ENCODE measurements at places on chromosomes 3 and 15.
A peak's percentile ranks its signal among the peaks of the same experiment; 100 is the strongest.

GRCh38 chr3:30516238-30516637 is 90.2 kb upstream of the TGFBR2 start:
- DNase-seq, result peak; percentile 86

DNA sequence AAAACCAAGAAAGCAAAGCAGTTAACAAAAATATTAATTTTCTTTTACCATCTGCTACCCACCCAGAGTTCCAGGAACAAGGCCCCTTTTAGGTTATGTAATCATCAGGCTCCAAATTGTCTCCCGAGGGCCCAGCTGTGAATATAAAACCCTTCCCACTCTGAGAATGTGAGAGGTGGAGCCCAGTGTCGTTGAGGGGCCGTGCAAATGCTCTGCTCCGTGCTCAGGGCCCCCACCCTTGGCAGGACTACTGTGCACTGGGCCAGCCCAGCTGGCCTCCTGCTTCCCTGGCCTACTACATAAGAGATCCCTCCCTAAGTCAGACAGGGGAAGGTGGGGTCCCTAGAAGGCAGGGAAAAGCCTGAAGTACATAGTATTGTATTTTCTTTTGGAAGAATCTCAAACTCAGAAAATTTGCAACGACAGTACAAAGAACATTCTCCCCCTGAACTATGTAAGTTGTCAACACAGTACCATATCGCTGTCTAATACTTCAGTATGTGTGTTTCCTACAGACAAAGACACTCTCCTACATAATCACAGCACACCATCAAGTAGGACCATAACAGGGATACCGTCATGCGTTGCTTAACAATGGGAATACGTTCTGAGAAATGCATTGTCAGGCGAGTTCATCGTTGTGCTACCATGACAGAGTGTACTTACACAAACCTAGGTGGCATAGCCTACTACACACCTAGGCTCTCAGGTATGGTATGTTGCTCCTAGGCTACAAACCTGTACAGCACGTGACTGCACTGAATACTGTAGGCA is 4.4 kb upstream of the CLEC3B start:
- DNase-seq, result no peak

DNA sequence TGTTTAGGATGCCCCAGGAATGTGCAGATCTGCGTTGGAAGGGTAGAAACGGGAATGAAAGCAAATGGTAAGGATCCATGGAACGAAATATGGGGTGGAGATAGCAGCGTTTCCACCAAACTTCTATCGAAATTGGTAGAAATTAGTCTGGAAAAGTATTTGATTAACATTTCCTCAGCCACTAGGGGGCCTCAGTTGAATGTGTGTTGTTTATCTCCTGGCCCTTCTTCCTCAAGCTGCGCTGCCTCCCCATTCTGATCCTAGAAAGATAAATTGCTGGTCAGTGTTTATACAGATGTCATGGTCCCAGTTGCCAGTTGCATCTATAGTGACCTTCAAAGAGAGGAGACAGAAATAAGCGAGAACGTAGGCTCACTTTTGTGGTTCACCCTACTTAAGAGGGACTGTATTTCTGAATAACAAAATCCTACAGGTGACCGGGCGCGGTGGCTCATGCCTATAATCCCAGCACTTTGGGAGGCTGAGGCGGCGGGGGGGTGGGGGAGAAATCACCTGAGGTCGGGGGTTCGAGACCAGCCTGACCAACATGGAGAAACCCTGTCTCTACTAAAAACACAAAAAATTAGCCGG is 457.1 kb downstream of the SQOR start:
- DNase-seq, result peak; percentile 47

DNA sequence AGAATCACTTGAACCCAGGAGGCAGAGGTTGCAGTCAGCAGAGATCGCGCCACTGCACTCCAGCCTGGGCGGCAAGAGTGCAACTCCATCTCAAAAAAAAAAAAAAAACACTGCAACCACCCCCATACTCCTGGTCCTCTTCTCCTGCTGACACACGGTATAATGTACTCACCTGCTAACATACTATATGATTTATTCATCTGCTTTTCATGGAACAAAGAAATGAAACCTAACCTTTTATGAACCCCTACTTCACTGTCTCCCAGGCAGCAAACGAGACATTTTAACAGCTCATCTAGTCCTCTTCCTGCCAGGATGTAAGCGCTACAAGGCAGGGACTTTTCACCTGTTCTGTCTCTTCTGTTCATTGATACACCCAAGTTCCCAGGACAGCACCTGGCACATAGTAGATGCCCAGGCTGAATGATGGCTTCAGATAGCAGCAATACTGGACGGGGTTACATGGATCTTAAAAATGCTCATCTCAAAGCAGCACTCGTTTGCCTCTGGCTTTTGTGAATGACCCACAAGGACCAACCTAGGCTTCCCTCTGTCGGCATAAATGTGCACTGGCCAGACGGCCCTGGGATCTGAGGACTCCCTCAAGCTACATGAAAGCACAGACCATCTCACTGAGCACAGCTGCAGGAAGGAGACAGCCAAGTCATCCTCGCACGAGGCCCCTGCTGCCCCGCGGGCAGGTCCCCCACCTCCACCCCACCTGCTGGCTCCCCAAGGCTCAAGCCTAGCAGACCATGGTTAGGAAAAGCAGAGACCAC is 20.3 kb downstream of the XXYLT1 start:
- no peak for DNase-seq

DNA sequence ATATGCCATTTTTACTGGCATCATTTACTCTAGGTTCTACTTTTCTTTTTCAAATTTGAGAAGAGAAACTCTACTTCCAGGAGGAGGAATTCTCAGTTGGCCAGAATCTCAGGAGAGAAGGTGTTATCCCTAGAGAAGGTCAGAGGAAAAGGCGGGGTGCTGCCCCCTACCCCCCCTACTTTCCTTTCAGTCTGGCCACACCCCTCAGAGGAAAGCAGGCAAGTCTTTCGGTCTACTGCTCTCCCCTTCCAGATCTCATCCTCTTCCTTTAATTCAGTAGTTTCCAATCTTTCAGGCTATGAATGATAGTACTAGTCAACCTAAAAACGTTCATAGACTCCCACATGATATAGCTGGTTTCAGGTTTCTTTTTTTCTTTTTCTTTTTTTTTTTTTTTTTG is 366.5 kb upstream of the TBL1XR1 start:
- no peak for DNase-seq

GRCh38 chr3:67678665-67679064 is 24.3 kb upstream of the SUCLG2 start:
- DNase-seq, result no peak

Measured in fibroblast of lung (primary cell).